ENCODE measurements at places on chromosomes 3 and 15.

- no peak for DNase-seq
These were observed 51.7 kb downstream of the PLS1 start for GRCh38 chr3:142647856-142648255.

DNA sequence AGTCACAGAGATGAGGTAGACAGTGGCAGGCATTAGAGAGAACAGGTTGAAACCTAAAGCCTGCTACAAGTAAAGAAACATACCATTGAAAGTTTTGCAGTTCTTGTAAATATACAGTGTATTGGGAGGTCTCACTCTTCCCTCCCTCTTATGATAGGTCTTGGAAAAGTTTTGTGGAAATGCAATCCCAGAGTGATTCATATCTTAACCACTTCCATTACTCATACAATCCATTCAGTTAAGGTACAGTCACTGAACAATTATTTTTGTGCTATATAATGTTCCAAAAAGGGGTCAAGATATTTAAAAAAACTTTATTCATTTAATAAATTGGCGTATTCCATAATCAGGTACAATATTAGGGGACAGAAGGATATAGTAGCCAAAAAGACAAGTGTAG is 737.7 kb upstream of the ALCAM start:
- no peak for DNase-seq

GRCh38 chr15:66025015-66025452 is 155.7 kb downstream of the RAB11A start:
- DNase-seq, result no peak

GRCh38 chr3:129953621-129954020 is 20.9 kb upstream of the TRH start:
- DNase-seq, result no peak

GRCh38 chr15:59867086-59867855 is 136.8 kb upstream of the FOXB1 start:
- DNase-seq, result no peak

GRCh38 chr15:62737551-62737950 is 305.0 kb upstream of the TPM1 start:
- DNase-seq, result no peak

DNA sequence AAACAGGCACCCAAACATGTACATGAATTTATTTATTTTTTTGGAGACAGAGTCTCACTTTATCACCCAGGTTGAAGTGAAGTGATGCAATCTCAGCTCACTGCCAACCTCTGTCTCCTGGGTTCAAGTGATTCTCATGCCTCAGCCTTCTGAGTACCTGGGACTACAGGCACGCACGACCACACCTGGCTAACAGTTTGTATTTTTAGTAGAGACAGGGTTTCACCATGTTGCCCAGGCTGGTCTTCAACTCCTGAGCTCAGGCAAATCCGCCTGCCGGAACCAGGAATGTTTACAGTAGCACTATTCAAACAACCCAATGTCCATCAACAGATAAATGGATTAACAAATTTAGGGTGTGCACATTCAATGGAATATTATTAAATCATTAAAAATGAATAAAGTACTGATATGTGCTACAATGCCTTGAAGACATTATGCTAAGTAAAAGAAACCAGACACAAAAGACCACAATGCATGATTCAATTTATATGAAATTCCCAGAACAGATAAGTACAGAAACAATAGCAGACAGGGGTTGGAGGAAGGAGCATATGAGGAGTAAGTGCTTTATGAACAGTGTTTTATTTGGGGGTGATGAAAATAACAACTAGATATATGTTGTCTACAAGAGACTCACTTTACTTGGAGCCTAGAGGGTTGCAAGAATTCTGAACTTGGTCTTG is 1.3 kb downstream of the LEO1 start:
- DNase-seq, result no peak

GRCh38 chr15:91866371-91866905 is 12.9 kb downstream of the SLCO3A1 start:
- no peak for DNase-seq

GRCh38 chr15:66163553-66163952 is 90.0 kb downstream of the MEGF11 start:
- no peak for DNase-seq

DNA sequence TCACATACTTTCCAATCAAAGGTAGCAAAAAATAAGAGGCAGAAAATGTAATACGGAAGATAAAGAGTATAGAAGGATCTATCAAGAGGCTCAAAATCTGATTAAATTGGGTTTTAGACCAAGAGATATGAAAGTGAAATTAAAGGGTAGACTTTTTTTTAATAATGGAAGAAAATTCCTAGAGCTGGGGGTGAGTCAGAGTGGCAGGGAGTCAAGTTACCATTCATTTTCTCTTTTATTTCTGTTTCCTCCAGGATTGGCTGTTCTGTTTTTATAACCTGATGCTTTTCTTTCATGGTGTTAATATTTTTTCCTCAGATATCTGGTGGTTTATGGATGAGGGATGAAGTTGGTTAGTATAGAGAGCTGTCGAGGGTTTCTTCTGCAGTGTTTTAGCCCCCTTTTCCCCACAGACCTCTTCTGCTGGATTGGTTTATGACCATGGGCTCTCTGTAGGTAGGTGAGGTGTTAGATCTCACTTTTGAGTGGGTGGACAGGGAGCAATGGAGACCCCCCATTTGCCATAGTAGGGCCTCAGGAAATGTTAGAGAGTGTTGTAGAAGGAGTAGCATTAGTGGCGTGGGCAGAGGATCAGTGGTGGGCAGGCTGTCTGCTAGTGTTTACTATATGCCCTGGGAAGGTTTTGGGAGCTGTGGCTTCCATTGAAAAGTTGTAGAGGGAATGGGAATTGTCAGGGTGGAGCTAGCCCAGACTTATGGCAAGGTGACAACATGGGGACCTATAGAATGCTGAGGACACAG is 201.6 kb upstream of the GOLGA6L4 start:
- no peak for DNase-seq

DNA sequence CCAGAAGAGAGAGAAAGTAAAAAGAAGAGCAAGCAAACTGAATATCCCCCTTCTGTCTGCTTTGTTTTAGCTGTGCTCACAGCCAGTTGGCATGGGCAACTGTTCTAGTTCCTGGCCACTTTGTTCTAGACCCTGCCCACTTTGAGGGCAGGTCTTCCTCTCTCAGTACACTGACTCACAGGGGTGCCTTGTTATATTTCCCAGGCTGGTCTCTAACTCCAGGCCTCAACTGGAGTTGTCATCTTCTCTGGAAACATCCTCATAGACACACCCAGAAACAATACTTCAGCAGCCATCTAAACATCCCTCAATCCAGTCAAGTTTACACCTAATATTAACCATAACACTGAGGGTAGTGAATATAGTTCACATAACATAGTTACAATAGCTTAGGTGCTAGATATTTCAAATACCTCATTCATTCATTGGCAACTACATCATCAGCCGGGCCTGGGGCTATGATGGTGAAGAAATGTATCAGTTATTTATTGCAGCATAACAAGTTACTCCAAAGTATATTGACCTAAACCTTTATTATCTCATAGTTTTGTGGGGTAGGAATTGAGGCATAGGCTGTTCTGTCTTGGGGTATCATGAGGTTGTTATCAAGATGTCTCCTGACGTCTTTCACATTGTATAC is 106.0 kb downstream of the UBE2E2 start:
- no peak for DNase-seq

DNA sequence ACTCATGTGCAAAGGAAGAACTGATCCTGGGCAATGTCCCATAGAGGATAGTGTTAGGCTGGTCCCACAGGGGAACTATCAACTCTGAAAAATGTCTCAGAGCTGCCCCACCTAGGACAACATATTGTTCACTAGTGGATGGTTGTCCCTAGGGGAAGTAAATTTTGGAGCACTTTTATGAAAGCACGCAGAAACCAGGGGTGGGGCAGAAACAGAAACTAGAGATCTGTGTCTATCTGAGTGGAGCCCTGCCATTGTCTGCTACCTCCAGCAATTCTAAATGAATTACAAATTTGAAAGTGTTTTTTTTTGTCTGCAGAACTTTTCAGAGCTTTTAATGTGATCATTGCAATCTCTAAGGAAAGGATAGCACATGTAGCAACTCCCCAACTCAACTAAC is 357.1 kb upstream of the PROK2 start:
- DNase-seq, result no peak

DNA sequence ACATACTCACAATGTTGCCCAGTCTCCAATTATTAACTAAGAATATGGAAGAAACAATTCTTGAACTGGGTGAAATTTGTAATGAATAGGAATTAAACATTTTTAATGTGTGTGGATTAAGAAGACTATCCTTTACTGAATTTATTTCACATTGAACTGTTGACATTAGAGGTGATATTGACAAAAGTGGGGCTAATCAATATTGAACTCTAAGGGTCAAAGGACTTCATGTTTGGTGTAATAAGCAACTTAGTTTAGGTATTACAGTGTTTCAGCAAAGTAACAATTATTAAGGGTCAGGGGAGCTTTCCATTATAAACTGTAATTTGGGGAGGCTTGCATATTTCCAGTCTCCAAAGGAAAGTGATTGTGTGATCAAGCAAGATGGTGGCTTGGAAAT is 16.2 kb upstream of the NANOGP8 start:
- no peak for DNase-seq

GRCh38 chr3:170145278-170145677 is 36.3 kb downstream of the PHC3 start:
- DNase-seq, result no peak

DNA sequence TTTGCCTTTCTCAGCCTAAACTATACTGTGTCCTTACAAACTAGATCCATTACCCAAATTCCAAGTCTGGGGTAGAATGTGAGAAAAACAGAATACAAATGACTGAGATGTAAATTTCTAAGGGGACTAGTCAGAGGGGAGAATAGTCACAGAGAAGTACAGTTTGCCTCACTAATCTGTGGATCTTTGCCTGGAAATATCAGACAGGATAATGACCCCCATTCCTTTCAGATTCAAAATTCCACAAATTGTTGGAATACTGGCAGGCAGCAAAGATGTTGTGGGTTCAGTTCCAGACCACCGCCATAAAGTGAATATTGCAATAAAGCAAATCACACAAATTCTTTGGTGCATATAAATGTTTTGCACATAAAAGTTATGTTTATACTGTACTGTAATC is 762.8 kb upstream of the NR2F2 start:
- no peak for DNase-seq

GRCh38 chr3:50124052-50124799 is 30.9 kb upstream of the SEMA3F start:
- DNase-seq, result no peak

GRCh38 chr3:107824822-107825371 is 265.9 kb downstream of the CD47 start:
- DNase-seq, result no peak

All from GDM1 (cell line).